ENCODE measurements at places on chromosomes 5 and 9.
A peak's percentile ranks its signal among the peaks of the same experiment; 100 is the strongest.

- DNase-seq: no peak
These were observed 596 bp downstream of the SLC28A3 start for GRCh38 chr9:84339962-84340361.

GRCh38 chr5:81924442-81924841 is 47.4 kb upstream of the ATG10 start:
- no peak for DNase-seq

DNA sequence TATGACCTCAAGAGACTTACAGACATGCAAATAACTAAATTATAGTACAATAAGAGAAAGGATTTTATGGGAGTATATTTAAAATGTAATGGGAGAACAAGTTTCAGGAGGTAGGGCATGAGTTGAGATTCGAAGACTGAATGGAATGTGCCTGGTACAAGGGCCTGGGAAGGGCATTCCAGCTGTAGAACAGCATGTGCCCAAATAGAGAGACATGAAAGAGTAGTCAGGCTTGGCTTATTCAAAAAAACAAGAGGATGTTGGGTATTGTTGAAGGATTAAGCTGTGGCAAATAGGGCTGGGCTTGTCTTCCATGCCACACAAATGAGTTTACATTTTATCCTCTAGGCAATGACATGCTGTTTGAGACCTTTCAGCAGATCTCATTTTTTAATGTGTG is 86.9 kb downstream of the FOCAD start:
- no peak for DNase-seq

DNA sequence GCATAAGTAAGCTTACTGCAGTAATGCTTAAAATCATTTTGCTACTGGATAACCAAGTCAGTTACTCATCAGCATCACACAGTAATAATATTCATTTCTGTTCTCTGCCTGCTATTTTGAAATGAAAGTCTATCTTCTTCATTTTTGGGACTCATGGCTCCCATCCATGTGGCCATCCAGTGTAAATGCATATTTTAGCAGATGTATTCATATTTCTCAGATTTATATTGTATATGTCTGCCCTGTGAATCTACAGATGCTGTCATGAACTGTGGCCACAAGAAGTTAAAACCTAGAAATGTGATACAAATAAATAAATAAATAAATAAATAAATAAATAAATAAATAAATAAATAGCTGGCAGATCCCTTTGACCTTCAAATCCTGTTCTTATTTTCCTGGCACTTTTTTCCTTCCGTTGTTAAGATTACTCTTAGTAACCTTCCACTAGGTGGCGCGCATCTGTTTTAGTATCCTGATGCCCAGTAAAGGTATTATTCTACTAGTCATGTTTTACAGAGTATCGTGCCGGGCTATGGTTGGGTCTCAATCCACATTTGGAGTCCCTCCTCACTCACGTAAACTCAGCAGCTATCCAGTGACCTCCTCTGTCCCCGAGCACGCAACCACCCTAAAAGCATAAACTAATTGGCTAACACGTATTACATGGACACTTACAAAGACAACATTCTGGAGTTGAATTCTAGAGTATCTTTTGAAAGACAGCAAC is 79.2 kb upstream of the IL7R start:
- peak; percentile 25 for DNase-seq

GRCh38 chr5:64505769-64506566 is at the start of gene RGS7BP:
Gene RGS7BP, plus strand, starts transcription at chr5:64506015. Its CDS starts 610 bp downstream, at chr5:64506625.
- DNase-seq: peak; percentile 17

Data from brain pericyte (primary cell).